ENCODE measurements at places on chromosomes 1 and 21.
A peak's percentile ranks its signal among the peaks of the same experiment; 100 is the strongest.

GRCh38 chr1:40592107-40592803 lies 60.8 kb downstream of the ZNF684 start:
- peak; percentile 30 for DNase-seq

DNA sequence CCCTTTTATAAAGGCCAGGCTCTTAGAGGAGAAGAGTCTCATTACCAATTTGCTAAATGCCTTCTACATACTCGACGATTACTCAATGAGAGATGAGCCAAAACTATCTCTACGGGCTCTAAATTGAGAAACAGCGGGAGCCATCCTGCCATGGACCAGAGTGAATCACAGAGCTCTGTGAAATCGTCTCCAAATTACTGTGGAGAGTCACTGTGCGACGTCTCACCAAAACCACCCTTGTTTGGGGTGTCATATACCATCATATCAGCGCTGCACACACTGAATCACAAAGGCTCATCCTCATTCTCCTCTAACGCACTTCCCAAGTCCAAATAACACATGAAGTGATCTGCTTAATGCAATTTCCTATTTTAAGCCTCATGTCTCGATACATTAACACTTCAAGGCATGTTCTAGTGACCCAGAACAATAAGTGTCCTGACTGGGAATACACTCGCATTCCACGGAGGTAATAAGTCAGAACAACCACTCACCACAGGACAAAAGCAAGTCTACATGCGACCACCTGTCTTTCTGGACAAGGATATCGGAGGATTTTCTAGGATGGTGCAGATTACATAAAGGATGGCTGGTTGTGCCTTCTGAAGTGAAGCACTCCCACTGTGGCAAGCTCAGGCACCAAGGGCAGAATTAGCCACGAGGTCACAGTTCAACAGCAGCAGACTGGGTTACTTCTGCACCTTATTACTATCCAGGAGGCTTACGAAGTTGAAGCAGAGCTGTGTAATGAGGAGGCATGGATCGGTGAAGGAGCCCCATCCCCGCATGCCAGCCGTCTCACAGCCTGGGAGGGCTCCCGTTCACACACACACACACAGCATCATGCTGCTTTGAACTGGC lies 44.3 kb downstream of the NID1 start:
- DNase-seq, result no peak

DNA sequence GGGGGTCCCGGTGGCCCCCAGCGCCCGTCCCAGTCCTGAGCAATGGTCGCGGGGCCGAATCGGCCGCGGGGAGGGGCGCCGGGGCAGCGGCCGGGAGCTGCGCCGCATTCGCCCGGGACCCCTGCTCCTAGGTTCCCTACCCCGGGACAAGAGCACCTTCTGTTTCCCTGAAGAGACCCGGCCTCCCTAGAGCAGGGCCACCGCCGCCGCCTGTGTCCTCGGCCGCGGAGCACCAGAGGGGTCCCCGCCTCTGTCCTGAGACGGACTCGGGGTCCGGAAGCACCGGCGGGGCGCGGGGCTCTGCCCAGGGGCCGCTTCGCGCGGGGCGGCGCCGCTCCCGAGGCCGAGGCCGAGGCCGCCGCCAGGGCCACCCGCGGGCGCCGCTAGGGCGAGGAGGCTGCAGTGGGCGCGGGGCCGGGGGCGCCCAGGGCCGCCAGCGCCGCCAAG lies 157.9 kb downstream of the CASZ1 start:
- no peak for DNase-seq

GRCh38 chr21:17783481-17784179 lies 35.5 kb downstream of the C21orf91 start:
- DNase-seq, result no peak

DNA sequence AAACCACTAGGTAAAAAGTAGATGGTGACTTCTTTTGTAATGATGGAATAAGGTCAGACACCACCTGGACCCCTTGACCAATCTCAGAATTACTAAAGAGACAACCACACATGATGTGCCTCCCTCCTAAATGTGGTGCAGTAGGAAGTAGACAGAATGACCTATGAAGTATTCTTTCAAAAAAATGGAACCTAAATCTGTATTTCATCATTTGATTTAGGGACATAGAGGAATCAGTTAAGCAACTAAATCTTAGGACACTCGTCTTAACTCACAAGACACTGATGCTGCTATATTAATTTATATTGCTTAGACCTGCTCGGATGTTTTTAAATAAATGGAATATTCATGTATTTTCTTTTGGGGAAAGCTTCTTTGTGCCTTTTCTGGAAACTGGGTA lies 80.9 kb upstream of the IRF2BP2 start:
- DNase-seq, result no peak

DNA sequence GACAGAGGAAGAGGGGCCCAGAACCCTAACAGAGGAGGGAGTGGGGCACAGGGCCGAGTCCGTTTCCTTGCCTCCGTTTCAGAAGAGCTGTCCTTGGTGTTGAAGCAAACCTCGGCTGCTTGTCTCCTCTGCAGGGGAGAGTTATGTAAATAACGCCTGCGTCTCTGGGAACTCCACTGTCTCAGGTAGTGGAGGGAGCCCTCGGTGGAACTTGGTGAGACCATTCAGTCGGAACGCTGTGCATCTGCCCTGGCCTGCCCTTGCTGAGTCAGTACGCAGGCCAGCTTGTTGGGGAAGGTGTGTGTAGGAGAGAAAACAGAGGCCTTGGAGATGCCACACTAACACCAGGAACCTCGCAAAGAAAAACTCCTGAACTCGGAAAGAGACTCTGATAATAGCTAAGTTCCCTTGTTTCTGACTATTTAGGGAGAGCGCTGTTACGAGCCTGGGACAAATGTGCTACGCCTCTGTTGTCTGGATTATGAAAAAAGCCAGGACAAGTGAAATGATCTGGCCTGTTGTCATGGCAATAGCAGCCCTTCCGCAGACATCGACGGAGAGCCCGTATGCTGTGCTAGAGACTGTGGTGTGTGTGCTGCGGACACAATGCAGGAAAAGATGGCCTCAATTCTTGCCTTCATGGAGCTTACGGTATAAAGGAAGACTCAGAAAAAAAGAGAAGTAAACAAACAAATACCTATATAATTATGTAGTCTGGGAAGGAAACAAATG lies 94.6 kb upstream of the AKT3 start:
- no peak for DNase-seq

DNA sequence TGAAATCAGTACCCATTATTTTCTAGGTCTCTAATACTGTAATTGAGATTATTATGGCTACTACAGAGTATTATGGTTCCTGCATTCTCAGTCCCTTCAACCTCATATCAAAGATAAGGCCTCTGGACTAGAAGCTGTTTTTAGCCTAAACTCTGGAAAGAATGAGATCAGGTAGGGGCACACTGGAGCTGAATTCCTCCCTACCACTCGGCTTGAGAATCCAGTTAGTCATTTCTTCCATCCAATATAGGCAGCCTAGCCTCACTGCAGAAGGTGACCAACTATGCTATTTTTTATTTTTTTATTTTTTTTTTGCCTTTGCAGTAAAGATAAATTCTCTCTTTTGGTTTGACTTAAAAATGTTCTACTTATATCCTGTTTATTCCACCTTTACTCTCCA lies 8.0 kb upstream of the HAX1 start:
- no peak for DNase-seq

DNA sequence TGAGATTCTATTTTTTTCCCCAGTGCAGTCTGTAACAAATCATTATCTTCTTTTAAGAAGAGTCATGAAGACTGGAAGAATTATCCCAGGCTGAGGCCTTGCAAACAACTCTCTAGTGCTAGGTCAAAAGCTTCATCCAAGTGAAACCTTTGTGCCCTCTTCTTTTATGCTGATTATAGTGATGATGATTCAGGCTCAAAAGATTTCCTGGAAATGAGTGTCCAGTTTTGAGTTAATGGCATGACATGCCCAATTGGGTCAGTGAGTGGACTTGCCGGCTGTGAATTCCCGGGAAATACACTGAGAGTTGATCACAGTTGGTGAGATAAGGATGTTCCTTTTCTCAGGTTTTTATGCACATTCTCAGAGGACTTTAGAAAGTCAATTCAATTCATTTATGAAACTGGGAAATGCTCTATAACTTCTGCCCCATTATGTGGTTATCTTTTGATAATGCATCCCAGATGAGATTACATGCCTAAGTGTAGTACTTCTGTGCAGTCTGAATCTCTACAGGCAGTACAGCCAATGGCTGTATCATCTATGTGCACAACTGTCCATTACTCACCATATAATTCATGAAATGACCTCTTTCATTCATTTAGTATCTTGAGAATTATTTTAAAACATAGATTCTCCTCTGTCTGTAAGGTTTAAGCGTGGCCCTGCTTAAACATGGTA lies 66.2 kb downstream of the S1PR1 start:
- DNase-seq, result no peak

- peak; percentile 34 for DNase-seq
Measured at GRCh38 chr1:42034426-42034825, 115.7 kb upstream of the HIVEP3 start.

- DNase-seq, result no peak
Measured at GRCh38 chr1:48229317-48229716, 6.8 kb downstream of the SLC5A9 start.

GRCh38 chr1:229867726-229868125 lies 199.3 kb upstream of the GALNT2 start:
- no peak for DNase-seq

Data from SW480 (cell line).